Neural crest cell (in vitro differentiated cells): ENCODE measurements at places on chromosomes 13 and 19. TPM values are rescaled to one million over a fixed set of nuclear protein-coding genes. Genes with fewer than 3 reads are reported as not detected.

DNA sequence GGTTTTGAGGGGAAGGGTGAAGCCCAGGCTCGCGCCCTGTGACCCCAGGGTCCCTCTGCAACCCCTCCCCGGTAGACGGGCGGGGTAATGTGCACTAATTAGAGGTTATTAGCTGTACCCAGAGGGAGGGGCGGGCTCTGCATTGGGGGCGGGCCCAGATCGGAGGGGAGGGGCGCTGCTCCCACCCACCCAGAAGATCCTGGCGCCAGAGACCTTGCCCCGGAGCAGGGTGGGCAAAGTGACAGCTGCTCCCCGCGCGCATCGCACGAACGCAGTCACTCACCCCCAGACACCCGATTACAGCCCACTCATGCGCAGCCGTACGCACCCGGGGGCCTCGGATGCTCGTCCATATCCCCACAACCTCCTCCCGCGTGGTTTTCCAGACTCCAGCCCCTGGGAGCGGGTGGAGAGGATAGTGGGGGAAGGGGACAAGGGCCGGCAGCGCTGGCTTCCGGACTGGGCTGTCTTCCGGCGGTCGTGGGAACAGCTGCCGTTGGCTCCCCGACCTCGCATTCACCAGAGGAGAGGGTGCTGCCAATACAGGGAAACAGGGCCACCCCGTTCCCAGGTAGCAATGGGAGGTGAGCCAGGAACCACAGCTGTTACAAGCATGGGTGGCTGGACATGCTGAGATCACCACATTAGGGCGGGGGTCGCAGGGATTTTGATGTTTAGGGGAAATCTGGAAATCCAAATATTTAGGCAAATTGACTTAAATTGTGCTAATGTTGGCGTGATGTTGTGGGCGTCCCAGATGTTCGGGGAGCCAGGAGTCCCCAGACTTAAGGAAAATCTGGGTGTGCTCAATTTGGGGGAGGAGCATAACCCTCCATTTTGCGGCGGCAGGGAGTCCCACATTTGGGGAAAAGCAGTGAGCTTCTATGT lies 2.9 kb upstream of the HOOK2 start:
- peak overlapping the region; percentile 82 for H3K27ac ChIP-seq
- H3K36me3 ChIP-seq, result no peaks in the 10 kb centered on the region
- peaks cover 35% of the 10 kb centered on the region for H3K4me1 ChIP-seq
- DNase-seq, result peak; percentile 40
- H3K27me3 ChIP-seq, result peaks cover 9% of the 10 kb centered on the region

DNA sequence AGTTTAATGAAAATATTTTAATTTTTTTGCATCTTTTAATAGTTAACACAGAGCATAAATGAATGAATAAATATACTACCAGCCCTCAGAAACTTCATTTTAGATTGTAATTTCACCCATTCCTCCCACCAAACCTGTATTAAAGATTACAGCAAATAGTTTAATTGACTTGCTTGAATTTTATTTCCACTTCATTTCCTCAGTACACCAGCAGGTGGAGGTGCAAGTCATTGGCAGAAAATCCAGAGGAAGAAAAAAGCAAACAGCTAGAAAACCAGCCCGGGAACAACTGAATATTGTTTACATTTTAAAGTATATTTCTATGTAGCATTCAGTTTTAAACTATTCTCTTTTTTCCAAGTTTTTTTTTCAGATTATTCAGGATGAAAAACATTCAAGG lies 177.8 kb downstream of the OLFM4 start:
- no peaks in the 10 kb centered on the region for H3K36me3 ChIP-seq
- H3K4me3 ChIP-seq, result no peak overlapping the region
- DNase-seq, result no peak
- peaks cover 42% of the 10 kb centered on the region for H3K27me3 ChIP-seq

DNA sequence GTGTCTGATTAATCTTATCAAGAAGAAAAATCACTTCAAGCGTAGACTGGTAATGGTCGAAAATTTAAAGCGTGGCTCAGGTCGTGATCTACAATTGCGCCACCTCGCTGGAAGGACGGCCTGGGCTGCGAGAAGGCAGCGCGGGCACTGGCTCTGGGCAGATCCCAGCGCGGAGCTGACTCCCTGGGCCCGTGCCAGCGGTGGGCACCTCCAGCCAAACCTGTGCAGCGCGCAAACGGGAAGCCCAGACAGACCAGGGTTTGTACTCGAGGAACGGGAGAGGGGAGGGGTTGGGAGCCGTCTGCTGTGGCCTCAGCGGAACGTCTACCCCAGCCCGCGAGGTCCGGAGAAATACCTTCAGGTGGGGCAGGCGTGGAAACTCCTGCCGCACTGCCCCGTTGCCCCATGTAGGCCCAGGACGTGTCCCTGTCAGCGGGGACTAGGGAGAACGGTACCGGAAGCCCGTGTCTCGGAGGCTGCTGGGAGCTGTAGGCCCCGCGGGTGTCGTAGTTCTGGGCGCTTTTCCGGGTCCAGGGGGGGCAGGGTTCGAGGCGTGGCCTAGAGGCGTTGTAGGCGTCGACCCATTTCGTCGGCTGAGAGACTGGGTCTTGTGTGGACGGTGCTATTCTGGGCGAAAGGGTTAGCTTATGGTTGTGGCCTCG lies 21.1 kb downstream of the ZNF274 start:
- DNase-seq, result no peak
- H3K36me3 ChIP-seq, result peaks cover 86% of the 10 kb centered on the region
- H3K27ac ChIP-seq, result no peak overlapping the region
- H3K4me3 ChIP-seq, result no peak overlapping the region
- peaks cover 2% of the 10 kb centered on the region for H3K27me3 ChIP-seq
- H3K4me1 ChIP-seq, result no peaks in the 10 kb centered on the region

DNA sequence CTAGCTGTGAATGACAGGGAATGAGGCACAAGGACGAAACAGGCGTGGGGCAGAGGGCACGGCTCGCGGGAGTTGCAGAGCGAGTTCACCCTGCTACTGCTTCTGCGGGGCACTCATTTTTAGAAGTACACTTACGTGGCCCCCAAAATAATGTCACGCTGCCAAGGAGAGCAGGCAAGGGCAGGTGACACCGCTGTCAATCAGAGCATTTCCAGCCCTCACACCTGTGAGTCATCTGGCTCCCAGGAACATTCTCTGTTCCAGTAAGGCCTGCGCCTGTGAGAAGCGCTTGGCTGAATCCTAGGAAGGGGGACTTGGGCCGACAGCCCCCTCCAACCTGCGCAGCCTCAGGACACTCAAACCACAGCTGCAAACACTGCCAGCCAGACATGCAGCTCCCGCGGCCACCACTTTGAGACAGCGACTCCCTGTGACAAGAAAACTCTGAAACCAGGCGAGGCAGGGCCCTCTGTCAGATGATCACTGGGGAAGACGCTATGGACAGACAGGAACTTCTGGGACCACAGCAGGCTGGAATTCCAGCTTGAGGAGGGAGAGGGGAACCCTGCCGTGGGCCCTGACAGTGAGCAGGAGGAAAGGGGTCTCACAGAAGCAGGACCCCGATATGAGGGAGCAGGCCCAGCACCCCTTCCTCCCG lies 12.7 kb downstream of the DOT1L start:
- H3K36me3 ChIP-seq, result peaks cover 2% of the 10 kb centered on the region
- no peak overlapping the region for H3K27ac ChIP-seq
- no peaks in the 10 kb centered on the region for H3K27me3 ChIP-seq
- H3K4me1 ChIP-seq, result peaks cover 19% of the 10 kb centered on the region
- H3K4me3 ChIP-seq, result no peak overlapping the region
- no peak for DNase-seq

DNA sequence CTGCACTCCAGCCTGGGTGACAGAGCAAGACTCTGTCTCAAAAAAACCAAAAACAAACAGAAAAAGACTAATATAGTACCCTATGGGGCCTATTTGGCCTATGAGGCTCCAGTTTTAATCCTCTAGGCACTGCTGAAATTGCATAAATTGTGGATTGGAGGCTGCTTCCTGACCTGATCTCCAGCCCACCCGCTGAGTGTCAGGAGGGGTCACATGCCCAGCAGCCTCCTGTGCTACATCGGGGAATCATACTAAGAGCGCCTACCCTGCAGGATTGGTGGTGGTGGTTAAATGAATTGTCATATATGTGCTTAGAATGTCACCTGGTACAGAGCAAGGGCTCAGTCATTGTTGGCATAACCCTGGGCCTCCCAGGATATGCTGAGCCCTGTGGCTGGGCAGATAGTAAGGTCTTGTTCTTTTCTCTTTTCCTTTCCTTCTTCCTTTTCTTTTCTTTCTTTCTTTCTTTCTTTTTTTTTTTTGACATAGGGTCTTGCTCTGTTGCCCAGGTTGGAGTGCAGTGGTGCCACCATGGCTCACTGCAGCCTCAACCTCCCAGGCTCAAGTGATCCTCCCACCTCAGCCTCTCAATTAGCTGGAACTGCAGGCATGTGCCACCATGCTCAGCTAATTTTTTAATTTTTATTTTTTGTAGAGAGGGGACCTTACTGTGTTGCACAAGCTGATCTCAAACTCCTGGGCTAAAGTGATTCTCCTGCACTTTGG lies 31.3 kb downstream of the LTBP4 start:
- H3K27ac ChIP-seq, result no peak overlapping the region
- H3K4me3 ChIP-seq, result no peak overlapping the region
- H3K4me1 ChIP-seq, result peaks cover 22% of the 10 kb centered on the region

GRCh38 chr19:8578642-8579265 lies 1.5 kb upstream of the MYO1F start:
- no peak overlapping the region for H3K4me3 ChIP-seq
- no peak overlapping the region for H3K27ac ChIP-seq
- H3K4me1 ChIP-seq, result peaks cover 15% of the 10 kb centered on the region
- H3K36me3 ChIP-seq, result no peaks in the 10 kb centered on the region
- DNase-seq, result peak; percentile 88
- H3K27me3 ChIP-seq, result peaks cover 34% of the 10 kb centered on the region

DNA sequence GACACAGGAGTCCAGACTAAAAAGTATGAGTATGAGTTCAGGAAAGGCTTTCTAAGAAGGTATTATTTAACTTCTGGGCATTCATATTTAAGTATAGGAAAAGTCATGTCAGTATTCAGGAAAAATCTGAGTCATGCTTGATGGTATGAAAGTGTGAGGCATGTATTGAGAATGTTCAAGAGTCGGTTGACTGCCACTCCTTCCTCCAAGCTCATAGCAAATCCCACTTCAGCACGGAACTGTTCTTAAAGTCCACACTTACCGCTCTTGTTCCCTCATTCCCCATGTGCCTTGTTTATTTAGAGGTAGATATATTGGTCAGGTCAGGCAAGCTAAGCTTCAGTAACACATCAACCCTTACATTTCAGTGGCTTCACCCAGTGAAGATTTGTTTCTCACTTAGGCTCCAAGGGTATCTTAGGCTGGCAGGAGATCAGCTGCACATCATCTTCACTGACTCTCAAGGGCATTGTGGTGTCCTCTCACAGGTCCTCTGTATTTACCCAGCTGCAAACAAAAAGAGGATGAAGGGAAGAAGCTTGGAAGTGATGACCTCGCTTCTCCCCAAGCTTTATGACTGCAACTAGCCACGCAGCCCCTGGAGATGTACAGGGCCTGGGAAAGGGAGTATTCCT lies 1189.2 kb downstream of the EFNB2 start:
- no peak overlapping the region for H3K4me3 ChIP-seq
- no peak overlapping the region for H3K27ac ChIP-seq
- H3K27me3 ChIP-seq, result no peaks in the 10 kb centered on the region
- H3K4me1 ChIP-seq, result no peaks in the 10 kb centered on the region
- DNase-seq, result no peak
- no peaks in the 10 kb centered on the region for H3K36me3 ChIP-seq

- peaks cover 30% of the 10 kb centered on the region for H3K4me1 ChIP-seq
- DNase-seq, result peak; percentile 76
- H3K36me3 ChIP-seq, result no peaks in the 10 kb centered on the region
- H3K27me3 ChIP-seq, result peaks cover 51% of the 10 kb centered on the region
These were observed at the start of gene NBEA for GRCh38 chr13:34941835-34942731. Gene NBEA, plus strand, starts transcription at chr13:34942270. Its CDS starts 551 bp downstream, at chr13:34942821.

DNA sequence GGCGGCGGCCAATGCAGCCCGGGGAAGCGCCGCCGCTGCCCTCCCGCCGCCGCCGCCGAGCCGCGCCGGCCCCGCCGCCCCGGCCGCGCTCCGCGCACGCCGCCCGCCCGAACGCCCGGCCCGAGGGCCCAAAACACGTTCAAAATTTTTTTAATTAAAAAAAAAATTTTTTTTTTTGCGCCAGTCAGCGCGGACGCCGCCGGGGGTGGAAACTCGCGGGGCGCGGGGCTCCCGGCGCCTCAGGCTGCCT lies 468 bp downstream of the HMGB1 start:
- H3K4me3 ChIP-seq, result no peak overlapping the region
- no peak overlapping the region for H3K27ac ChIP-seq
- H3K36me3 ChIP-seq, result peaks cover 23% of the 10 kb centered on the region
- peaks cover 43% of the 10 kb centered on the region for H3K4me1 ChIP-seq
- H3K27me3 ChIP-seq, result peaks cover 17% of the 10 kb centered on the region

DNA sequence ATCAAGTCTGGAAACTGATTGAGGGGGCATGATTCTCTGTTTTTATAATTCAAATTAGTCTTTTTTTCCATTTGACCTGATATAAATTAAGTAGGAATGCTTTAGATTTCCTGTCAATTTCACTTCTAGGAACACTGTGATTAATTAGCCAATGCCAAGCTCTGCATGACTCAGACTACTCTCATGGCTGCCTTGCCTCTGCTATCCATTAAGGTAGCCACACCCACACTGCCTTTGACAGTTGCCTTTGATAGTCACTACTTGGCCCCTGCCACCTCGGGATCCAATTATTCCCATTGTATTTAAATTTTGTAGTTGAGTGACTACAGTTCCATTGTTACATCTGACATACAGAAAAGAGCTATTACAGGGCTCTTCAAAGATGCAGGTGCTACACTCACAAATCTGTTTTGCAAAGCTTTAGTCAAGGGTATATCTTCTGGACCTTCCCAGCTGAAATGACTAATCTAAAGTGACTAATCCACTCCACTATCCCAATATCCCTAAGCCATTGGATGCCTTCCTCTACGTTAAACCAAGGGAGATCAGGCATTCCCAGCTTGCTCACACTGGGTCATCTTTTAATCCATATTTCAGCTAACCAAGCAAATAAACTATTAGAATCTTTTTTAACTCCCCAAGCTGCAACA lies 1193.1 kb upstream of the MIR17HG start:
- no peak overlapping the region for H3K4me3 ChIP-seq
- H3K27me3 ChIP-seq, result no peaks in the 10 kb centered on the region
- DNase-seq, result no peak

GRCh38 chr13:50543141-50543540 lies 300.4 kb downstream of the DLEU7 start:
- H3K27ac ChIP-seq, result peak overlapping the region; percentile 10
- H3K4me3 ChIP-seq, result no peak overlapping the region
- no peaks in the 10 kb centered on the region for H3K27me3 ChIP-seq

GRCh38 chr13:52832313-52832712 lies 16.1 kb downstream of the PCDH8 start:
- H3K4me1 ChIP-seq, result peaks cover 16% of the 10 kb centered on the region
- peaks cover 7% of the 10 kb centered on the region for H3K27me3 ChIP-seq
- no peak overlapping the region for H3K4me3 ChIP-seq
- no peak for DNase-seq
- H3K27ac ChIP-seq, result no peak overlapping the region

- no peak overlapping the region for H3K27ac ChIP-seq
- H3K27me3 ChIP-seq, result no peaks in the 10 kb centered on the region
- no peak for DNase-seq
- peaks cover 31% of the 10 kb centered on the region for H3K4me1 ChIP-seq
These were observed 264.1 kb downstream of the NDFIP2 start for GRCh38 chr13:79745081-79745480.

The ZNF835 gene
- 0.11 TPM in 1 of 2 replicates, not detected in the other for total RNA-seq

The WDR62 gene
- 34.2 and 35.3 TPM in 2 replicates for total RNA-seq

The CUL4A gene
- 63.0 and 63.9 TPM in 2 replicates for total RNA-seq

The ADM5 gene
- total RNA-seq, result 11.8 TPM in 2 replicates
